ENCODE measurements at places on chromosomes 7 and 10. TPM values are rescaled to one million over a fixed set of nuclear protein-coding genes. Genes with fewer than 3 reads are reported as not detected.

GRCh38 chr7:120740348-120740747 is 117.6 kb downstream of the TSPAN12 start:
- no peak overlapping the region for H3K27ac ChIP-seq
- H3K4me1 ChIP-seq: no peaks in the 10 kb centered on the region
- H3K4me3 ChIP-seq: no peak overlapping the region
- DNase-seq: no peak
- H3K27me3 ChIP-seq: peaks cover 5% of the 10 kb centered on the region

ACTL6B gene
- not detected for total RNA-seq

LUC7L2 gene
- 178 TPM for total RNA-seq

DNA sequence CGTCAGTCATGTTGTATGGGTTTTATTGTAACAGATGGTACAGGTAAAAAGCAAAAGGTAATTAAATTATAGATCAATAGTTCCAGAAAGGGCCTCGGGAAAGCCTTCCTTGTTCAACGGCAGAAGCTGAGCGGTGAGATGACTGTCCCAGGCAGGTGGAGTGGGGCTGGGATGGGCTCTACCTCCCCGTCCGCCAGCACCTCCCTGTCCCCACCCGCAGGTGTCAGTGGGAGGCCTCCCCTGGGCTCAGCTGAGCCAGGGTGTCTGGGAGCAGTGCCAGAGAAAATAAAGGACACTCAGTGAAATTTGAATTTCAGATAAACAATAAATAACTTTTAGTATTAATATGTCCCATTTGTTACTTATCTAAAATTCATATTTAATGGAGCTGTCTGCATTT is 58.9 kb downstream of the CLRN3 start:
- peaks cover 7% of the 10 kb centered on the region for H3K27me3 ChIP-seq
- H3K4me1 ChIP-seq: no peaks in the 10 kb centered on the region
- H3K4me3 ChIP-seq: no peak overlapping the region

FOXL3 gene
- total RNA-seq: not detected

GRCh38 chr10:72243822-72244437 is 27.9 kb upstream of the ASCC1 start:
- H3K27me3 ChIP-seq: no peaks in the 10 kb centered on the region
- DNase-seq: no peak
- H3K4me1 ChIP-seq: peaks cover 88% of the 10 kb centered on the region
- peak overlapping the region; percentile 78 for H3K4me3 ChIP-seq
- H3K36me3 ChIP-seq: no peaks in the 10 kb centered on the region

EGR2 gene
- total RNA-seq: 76.7 TPM

GRCh38 chr10:122782911-122783310 is 62.7 kb downstream of the CUZD1 start:
- no peaks in the 10 kb centered on the region for H3K36me3 ChIP-seq
- H3K27me3 ChIP-seq: peaks cover 9% of the 10 kb centered on the region
- DNase-seq: no peak
- no peak overlapping the region for H3K27ac ChIP-seq

RAB19 gene
- total RNA-seq: 13.7 TPM

- no peaks in the 10 kb centered on the region for H3K36me3 ChIP-seq
- no peak for DNase-seq
- peak overlapping the region; percentile 18 for H3K4me3 ChIP-seq
- no peak overlapping the region for H3K27ac ChIP-seq
Observed at GRCh38 chr7:36765605-36766004, 41.3 kb upstream of the AOAH start.

GRCh38 chr10:63273577-63273976 is 140.4 kb downstream of the NRBF2 start:
- H3K27me3 ChIP-seq: no peaks in the 10 kb centered on the region
- H3K4me1 ChIP-seq: peaks cover 34% of the 10 kb centered on the region
- H3K4me3 ChIP-seq: peak overlapping the region; percentile 31
- no peak for DNase-seq
- no peaks in the 10 kb centered on the region for H3K36me3 ChIP-seq

DNA sequence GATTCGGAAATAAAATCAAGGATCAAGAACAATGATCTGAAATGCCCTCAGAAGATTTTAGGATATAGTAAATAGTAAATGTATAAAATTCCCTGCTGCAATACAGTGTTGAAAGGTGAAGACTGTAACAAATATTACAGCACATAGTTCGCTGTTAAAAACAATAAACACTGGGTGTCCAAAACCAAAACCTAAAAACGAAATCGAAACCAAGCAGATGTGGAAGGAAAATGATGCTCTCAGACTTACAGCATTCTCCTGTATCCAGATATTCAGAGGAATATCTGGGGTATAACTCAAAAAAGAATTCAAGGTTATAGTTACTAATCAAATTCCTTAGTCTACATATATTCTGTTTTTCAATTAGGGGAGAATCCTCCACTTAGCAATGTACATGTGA is 708.1 kb upstream of the PCDH15 start:
- DNase-seq: no peak
- no peak overlapping the region for H3K4me3 ChIP-seq
- H3K27me3 ChIP-seq: no peaks in the 10 kb centered on the region
- no peaks in the 10 kb centered on the region for H3K36me3 ChIP-seq
- H3K4me1 ChIP-seq: no peaks in the 10 kb centered on the region

PRKG1 gene
- not detected for total RNA-seq

NUTM2E gene
- not detected for total RNA-seq

GRCh38 chr7:36348256-36348655 is 41.4 kb upstream of the ANLN start:
- DNase-seq: no peak
- no peaks in the 10 kb centered on the region for H3K4me1 ChIP-seq
- no peaks in the 10 kb centered on the region for H3K27me3 ChIP-seq
- no peak overlapping the region for H3K4me3 ChIP-seq

GRCh38 chr10:96758423-96758822 is 38.1 kb upstream of the PIK3AP1 start:
- no peaks in the 10 kb centered on the region for H3K4me1 ChIP-seq
- H3K4me3 ChIP-seq: no peak overlapping the region
- H3K27me3 ChIP-seq: no peaks in the 10 kb centered on the region
- no peak overlapping the region for H3K27ac ChIP-seq

- peak; percentile 1 for DNase-seq
- H3K36me3 ChIP-seq: no peaks in the 10 kb centered on the region
- no peak overlapping the region for H3K4me3 ChIP-seq
- H3K27ac ChIP-seq: no peak overlapping the region
Observed at GRCh38 chr10:98748298-98748697, 301.6 kb upstream of the HPS1 start.

- H3K27me3 ChIP-seq: no peaks in the 10 kb centered on the region
- H3K4me3 ChIP-seq: no peak overlapping the region
- H3K36me3 ChIP-seq: no peaks in the 10 kb centered on the region
- H3K4me1 ChIP-seq: no peaks in the 10 kb centered on the region
- no peak for DNase-seq
Observed at GRCh38 chr10:60253484-60253883, 136.2 kb downstream of the ANK3 start.

GRCh38 chr7:41641665-41642014 is 61.2 kb downstream of the INHBA start:
- H3K36me3 ChIP-seq: no peaks in the 10 kb centered on the region
- H3K27me3 ChIP-seq: no peaks in the 10 kb centered on the region
- H3K4me1 ChIP-seq: no peaks in the 10 kb centered on the region
- no peak overlapping the region for H3K27ac ChIP-seq

- H3K36me3 ChIP-seq: peaks cover 57% of the 10 kb centered on the region
- peaks cover 49% of the 10 kb centered on the region for H3K4me1 ChIP-seq
- H3K27ac ChIP-seq: peak overlapping the region; percentile 73
- DNase-seq: no peak
Observed at GRCh38 chr7:74187915-74188675, 13.9 kb downstream of the EIF4H start.

DNA sequence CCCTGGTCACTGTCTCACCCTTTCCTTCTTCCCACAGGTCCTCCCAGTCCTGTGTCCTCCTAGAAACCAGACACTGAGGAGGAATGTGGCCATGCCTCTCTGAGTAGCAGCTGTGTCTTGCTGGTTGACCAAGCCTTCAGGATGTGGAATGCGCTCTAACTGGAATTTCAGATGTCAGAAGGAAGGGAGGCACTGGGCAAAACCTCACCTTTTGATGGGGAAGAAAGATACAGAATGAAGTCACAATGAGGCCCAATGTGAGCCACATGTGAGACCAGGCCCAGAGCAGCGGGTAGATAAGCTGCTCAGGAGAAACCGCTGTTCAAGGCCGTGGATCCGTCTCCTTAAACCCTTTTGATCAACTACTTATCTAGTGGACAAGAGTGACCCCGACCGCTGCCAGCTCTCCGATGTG is 54.8 kb upstream of the ECHDC3 start:
- no peaks in the 10 kb centered on the region for H3K36me3 ChIP-seq
- peaks cover 20% of the 10 kb centered on the region for H3K27me3 ChIP-seq
- no peak for DNase-seq
- no peak overlapping the region for H3K4me3 ChIP-seq

DNA sequence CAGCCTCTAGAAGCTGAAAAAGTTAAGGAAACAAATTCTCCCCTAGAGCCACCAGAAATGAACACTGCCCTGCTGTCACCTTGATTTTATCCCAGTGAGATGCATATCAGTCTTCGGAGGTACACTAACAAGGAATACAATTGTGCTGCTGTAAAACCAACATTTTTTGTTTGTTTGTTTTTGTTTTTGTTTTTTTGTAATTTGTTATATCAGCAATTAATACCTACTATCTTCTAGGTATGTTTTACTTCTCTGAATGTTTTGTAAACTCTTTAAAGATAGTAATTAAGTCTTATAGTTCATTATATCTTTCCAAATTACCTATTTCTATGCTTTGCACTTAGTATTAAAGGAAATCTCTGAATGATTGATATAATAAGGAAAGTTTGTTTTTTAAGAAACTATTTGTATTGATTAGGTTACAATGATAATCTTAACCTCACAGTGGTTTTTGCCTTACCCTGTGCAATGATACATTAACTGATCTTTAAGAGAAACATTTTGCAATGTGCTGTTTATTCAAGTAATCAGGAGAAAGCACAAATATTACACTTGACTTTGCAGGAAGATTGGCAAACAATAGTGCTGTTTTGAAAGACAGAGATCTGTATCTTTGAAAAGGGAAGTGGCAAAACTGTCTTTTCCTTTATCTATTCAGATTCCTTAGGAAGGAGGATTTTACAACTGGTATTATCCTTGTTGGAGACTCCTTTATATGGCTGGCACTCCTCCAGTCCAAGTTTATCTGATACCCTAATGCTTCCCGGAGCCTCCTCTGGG is 11.3 kb upstream of the HGF start:
- no peak overlapping the region for H3K27ac ChIP-seq
- no peaks in the 10 kb centered on the region for H3K27me3 ChIP-seq
- no peak for DNase-seq
- H3K4me1 ChIP-seq: no peaks in the 10 kb centered on the region

TRPV5 gene
- not detected for total RNA-seq

DNA sequence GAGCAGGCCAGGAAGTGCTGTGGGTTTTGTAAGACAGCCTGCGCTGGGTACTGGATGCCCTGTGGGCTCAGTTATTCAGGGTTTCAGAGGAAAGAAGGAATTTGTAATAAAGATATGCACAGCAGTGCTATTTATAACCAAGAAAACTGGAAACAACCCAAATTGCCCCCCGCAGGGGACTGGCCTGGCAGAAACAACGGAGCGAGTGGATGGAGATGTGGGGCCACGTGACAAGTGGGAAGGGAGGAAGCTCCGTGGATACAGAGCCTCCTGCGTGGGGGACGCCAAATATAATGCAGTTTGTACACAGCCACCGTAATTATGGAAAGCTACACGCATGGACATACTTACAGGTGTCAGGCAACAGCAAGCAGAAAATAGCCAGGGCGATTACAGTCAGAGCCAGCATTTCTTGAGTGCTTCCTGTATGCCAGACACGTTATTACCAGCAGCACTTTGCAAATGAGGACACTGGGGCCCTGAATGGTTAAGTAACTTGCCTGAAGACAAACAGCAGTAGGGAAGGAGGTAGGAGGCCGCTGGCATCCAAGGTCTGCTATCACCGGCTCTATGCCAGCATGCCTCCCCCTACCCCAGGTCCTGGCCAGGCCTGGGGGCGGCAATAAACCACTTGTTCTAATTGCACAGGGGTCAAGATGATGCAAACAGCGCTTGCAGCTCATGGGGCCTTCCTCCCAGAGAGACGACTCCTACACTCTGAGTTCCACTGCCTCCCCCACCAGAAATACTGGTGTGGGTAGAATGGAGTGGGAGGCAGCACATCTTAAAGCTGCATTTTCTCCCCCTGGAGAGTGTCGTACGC is 8.7 kb upstream of the CAMK2B start:
- no peak overlapping the region for H3K4me3 ChIP-seq
- no peaks in the 10 kb centered on the region for H3K4me1 ChIP-seq
- no peak overlapping the region for H3K27ac ChIP-seq
- H3K36me3 ChIP-seq: peaks cover 3% of the 10 kb centered on the region
- no peak for DNase-seq

DNA sequence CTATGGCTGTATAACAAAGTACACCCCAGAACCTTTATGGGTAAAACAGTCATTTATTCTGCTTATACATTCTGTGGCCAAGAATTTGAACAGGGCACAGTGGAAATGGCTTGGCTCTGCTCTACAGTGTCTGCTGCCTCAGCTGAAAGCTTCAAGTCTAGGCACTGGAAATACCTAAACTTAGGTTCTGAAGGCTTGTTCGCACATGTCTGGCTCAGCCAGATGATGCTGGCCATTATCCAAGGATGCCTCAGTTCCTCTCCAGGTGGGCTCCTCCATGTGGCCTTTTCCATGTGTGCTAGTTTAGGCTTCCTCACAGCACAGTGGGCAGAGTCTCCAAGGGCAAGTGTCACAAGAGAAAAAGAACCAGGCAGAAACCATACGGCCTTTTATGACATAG is 76.8 kb downstream of the RALA start:
- no peak overlapping the region for H3K4me3 ChIP-seq
- no peak for DNase-seq
- H3K27ac ChIP-seq: no peak overlapping the region
- H3K27me3 ChIP-seq: no peaks in the 10 kb centered on the region
- no peaks in the 10 kb centered on the region for H3K36me3 ChIP-seq

DNA sequence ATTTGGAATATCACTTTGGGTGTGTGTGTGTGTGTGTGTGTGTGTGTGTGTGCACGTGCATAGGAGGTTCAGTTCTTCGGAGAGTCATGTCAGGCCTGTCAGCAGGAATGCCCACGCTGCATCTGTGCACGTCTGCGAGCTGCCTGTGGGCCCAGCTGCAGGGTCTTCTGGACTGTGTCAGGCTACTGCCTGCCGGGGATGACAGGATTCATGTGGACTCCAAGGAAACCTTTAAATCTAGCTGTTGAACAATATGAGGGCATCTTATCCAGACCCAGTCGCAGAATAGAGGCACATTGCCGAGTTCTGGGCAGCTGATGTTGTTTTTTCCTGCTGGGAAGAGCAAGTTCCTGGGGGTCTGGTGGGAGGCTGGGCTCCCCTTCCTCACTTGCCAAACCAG is 19.0 kb downstream of the AQP1 start:
- peaks cover 4% of the 10 kb centered on the region for H3K36me3 ChIP-seq
- DNase-seq: no peak
- no peaks in the 10 kb centered on the region for H3K4me1 ChIP-seq
- H3K4me3 ChIP-seq: no peak overlapping the region
- H3K27ac ChIP-seq: no peak overlapping the region

PLAU gene
- 0.44 TPM for total RNA-seq

Data from activated T-cell treated with anti-CD3 and anti-CD28 coated beads, Interleukin-2, amount 50 U/mL, for 72 hours (primary cell).